Activated CD4-positive, alpha-beta T cell treated with anti-CD3 and anti-CD28 coated beads for 1 hour (primary cell): ENCODE measurements at places on chromosomes 16 and 17.

DNA sequence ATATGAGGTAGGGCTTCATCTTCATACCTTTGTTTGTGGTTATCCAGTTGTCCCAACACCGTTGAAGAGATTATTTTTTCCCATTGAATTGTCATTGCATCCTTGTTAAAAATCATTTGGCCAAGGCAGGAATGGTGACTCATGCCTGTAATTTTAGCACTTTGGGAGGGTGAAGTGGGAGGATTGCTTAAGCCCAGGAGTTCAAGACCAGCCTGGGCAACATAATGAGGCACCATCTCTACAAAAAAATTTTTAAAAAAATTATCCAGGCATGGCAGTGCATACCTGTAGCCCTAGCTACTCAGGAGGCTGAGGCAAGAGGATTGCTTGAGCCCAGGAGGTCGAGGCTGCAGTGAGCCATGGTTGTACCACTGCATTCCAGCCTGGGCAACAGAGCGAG is 223.9 kb downstream of the TANC2 start:
- DNase-seq: no peak

GRCh38 chr16:87956098-87956364 is 4.8 kb downstream of the BANP start:
- no peak for DNase-seq

GRCh38 chr16:77869997-77870813 is 81.8 kb downstream of the VAT1L start:
- DNase-seq: no peak

DNA sequence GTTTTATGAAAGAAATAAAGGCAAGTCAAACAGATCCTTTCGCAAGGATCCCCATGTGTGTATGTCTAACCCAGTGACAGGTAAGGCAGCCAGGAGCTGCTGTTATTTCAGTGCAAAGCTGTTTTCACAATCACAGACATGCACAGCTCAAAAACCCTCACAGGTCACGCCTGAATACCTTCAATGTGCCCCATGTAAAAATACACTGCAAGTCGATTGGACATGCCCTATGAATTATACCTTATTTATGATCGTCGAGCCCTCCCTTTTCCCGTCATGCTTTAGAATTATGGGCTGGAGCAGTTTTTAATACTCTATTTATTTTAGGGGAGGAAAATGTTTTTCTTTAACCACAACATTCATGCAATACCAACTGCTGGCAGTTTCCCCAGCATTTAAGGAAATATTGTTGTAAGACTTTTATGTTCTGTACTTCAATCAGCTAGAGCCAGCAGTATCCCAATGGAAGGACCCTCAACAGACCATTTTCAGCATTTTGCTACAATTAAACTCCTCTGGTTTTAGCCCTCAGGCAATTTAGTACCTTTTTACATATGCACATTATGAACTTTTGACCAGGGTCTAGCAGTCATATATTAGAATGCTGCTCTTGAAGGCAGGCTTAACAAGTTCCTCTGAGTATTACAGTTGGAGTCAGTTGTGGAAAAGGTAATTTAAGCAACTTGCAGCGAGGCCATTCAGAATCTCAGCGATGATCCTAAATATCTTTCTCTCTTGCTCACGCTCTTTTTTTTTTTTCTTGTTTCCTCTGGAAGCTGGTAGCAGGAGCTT is 362.2 kb downstream of the WWOX start:
- no peak for DNase-seq

GRCh38 chr17:55735731-55736405 is 13.2 kb upstream of the TMEM100 start:
- DNase-seq: no peak
